ENCODE measurements at places on chromosomes 3 and 15.

- DNase-seq = peak; percentile 54
Observed at GRCh38 chr3:178231645-178232044, 304.6 kb upstream of the KCNMB2 start.

GRCh38 chr15:44101286-44101685 lies 93.8 kb downstream of the FRMD5 start:
- peak; percentile 43 for DNase-seq

- DNase-seq = peak; percentile 15
Observed at GRCh38 chr15:37682304-37682703, 252.1 kb upstream of the TMCO5A start.

GRCh38 chr3:121748680-121749275 lies 763 bp downstream of the GOLGB1 start:
- peak; percentile 36 for DNase-seq

DNA sequence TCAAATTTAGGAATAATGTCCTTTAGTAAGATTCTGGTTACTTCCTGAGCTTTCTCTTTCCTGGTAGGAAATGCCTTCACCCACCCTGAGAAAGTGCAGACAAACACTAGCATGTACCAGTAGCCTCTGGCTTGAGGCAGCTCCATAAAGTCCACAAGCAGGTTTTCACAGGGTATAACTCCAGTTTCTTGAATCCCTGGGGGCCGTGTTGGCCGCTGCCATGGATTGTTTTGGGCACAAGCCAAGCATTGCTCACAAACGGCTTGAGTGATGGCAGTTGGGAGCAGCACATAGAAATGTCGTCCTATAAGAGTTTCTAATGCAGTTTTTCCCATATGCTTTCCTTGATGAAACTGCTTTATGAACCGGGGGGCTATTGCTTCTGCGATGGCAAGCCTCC lies 164.1 kb downstream of the STXBP5L start:
- peak; percentile 66 for DNase-seq

- no peak for DNase-seq
Observed at GRCh38 chr3:113057117-113057516, 66.3 kb downstream of the GTPBP8 start.

- no peak for DNase-seq
Observed at GRCh38 chr15:89184357-89184756, 37.0 kb downstream of the RLBP1 start.

GRCh38 chr15:32767236-32767635 lies 49.4 kb downstream of the GREM1 start:
- DNase-seq = no peak

DNA sequence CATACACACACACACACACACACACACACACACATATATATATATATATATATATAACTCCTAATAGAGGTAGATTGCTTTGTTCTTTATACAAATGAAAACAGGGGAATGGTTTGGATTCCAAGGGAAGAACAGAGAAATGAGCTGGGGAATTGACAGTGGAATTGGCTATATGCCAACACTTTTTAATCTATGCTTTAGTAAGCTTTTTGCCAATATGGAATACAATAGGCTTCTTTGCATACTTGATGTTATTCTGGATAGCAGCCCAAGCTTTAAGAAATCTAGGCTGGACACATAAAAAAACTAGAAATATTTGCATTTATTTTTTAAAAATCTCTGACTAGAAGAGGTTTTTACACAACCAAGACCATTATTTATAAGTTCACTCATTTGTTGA lies 334.2 kb upstream of the MDFIC2 start:
- no peak for DNase-seq

DNA sequence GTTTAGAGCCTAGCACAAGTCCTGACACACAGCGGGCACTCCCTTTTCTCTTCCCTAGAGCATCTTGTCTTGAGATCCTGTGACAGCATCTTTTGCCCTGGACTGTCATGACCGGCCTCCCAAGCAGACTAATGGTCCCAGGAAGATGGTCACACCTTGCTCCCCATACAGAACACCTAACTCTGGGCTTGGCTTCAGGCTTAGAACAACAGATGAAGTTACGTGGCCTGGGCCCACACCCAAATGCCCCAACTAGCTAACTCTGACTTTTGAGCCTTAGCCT lies 781 bp upstream of the IP6K1 start:
- no peak for DNase-seq

DNA sequence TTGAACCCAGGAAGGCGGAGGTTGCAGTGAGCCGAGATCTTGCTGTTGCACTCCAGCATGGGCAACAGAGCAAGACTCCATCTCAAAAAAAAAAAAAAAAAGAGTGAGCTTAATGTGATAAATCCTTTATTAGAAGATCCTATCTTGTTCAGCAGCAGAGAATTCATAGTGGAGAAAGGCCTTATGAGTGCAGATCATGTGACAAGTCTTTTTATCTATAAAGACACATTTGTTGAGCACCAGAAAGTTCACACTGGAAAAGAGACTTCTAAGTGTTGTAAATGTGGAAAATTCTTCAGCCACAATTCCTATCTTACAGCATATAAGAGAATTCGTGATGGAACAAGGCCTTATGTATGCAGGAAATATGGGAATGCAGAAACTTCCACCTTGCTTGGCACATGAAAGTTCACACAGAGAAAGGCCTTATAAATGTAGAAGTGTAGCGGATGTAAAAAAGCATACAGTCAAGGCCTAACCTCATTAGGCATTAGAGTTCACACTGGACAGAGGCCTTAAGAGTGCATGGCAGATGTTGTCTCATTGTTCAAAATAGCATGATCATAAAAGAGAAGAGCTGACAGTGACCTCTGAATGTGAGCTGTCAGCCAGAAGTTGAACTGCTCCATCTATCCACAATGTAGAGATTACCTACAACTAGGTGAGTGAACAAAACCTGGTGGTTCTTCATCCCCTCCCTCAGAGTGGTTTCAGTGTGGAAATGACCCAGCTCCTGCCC lies 16.7 kb downstream of the ADAM10 start:
- no peak for DNase-seq

GRCh38 chr3:172096881-172097420 lies 57.6 kb downstream of the FNDC3B start:
- DNase-seq = peak; percentile 90

- no peak for DNase-seq
Observed at GRCh38 chr3:183350164-183350563, 78.3 kb downstream of the MCF2L2 start.

- DNase-seq = peak; percentile 90
Observed at GRCh38 chr15:51380999-51381806, 39.7 kb downstream of the GLDN start.

GRCh38 chr3:97579365-97579764 lies 185.2 kb upstream of the ARL6 start:
- no peak for DNase-seq

- DNase-seq = peak; percentile 36
Observed at GRCh38 chr15:56804938-56805337, 71.6 kb upstream of the ZNF280D start.

DNA sequence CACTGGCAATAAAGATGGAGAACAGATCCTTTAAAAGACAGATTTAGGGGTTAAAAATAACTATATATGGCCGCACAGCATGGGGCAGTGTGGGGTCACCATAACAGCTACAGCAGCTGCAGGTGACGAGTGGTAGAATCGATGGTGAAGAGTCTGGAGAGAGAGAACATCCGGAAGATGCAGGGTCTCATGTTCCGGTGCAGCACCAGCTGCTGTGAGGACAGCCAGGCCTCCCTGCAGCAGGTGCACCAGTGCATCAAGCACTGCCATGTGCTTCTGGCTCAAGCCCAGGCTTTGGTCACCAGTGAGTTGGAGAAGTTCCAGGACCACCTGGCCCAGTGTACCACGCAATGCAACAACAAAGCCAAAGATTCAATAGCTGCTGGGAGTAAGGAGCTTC lies 93.7 kb upstream of the IMPG2 start:
- DNase-seq = no peak

DNA sequence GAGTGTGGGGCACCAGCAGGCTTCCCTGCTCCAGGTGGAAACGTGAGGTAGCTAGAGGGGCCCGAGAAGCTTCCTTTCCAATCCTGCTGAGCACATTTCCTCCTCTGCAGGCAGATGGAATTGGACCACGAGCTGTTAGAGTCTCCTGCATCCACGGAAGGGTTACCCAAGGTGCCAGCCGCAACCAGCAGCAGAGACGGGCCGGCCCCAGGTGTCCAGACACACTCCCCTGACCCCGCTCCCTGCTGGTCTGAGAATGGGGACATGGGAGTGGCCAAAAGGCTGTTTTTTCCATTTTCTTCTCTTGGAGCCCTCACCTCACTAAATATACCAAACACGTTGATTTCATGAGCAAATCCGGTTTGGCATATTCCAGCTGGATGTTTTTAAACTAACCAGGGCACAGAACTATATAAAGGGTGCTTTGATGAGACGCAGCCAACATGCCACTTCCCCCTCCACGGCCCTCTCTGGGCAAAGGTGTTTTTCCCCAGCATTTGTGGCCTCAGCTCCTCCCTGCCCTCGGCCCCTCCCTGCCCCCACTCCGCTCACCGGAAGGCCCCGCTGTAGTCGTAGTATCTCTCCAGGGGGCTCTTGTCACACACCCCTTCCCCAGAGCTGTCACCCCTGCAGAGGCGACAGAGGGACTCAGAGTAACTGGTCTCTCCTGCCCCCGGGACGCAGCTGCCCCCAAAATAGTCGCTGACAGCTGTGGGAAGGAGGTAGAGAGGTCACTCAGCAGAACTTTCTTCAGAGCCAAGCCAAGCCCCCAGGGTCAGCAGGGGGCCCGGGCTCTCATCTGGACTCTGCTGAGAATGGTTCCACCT lies 7.0 kb downstream of the MELTF start:
- DNase-seq = no peak

DNA sequence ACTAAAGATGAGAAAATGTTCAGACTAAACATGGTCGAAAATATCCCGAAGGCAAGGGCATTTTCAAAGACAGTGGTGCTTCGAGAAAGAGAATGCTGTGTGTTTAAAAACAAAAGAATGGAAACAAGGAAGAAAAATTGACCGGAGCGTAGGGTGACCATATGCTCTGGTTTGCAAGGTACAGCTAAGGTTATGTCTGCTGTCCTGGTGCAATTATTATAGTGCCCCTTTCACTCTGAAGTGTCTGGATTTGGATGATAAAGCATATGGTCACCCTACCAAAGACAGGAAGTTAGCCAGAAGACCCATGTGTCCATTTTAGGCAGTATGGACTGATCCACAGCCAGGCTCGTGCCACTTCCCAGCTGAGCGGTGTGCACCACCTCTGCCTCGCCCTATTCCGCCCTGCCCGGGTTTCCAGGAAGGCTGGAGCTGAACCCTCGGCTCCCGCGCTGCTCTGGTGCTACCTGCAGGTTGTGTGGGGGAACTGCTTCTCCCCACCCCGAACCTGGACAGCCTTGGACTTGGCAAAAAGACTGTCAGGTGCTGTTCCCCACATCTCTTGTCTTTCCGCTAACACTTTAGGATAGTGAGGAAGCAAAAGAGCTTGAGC lies 25.2 kb downstream of the GOLGA6D start:
- peak; percentile 16 for DNase-seq

DNA sequence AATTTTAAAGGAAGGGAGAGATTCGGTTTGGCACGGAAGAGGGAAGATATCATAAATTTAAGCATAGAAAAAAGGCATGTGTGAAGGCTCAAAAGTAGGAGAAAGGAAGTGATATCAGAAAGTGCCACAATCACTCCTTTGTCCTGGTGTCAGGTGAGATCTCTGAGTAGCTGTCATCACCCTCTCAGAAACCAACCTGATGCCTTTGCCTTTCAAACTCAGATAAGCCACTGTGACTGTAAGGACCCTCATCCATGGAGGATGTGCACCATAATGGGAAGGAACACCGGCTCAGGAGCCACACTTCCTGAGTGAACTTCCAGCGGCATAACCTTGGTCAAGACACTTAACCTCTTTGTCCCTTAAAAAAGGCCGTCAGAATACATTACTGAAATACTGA lies 318.7 kb upstream of the SEMA6D start:
- DNase-seq = no peak

GRCh38 chr3:184004476-184004875 lies 13.2 kb downstream of the ABCC5 start:
- DNase-seq = no peak

DNA sequence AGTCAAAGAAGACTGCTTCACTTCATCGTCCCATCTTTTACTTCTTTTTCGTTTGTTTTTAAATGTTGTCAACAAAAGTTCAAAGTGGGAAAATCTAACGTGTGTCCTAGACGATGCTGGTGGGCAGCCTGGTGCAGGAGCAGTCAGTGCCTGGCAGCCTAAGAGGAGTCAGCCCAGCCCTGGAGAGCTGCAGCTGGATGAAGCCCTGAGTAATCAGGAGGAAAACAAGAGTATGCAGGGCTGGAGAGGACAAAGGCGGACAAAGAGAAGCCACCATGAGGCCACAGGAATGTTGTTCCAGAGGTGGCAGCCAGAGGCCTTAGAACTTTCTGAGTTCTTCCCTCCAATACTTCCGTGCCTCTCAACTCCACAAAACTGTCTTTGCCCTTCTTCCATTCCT lies 5.7 kb downstream of the ADAMTS17 start:
- DNase-seq = no peak

GRCh38 chr3:31573036-31573779 lies 40.5 kb downstream of the STT3B start:
- DNase-seq = no peak

GRCh38 chr3:43035801-43036365 lies 56.8 kb downstream of the GASK1A start:
- no peak for DNase-seq

DNA sequence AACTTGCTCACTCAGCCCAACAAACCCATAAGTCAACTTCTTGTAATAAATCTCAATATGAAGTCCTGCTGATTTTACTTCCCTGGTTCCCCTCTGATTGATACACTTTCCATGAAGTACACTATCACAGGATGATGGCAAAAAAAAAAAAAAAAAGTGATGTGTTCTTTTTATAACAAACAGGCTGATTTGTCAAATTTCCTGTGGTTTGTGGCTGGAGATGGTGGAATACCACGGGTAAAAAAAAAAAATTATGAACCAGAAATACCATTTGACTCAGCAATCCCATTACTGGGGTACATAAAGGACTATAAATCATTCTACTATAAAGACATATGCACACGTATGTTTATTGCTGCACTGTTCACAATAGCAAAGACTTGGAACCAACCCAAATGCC lies 10.7 kb upstream of the SERPINI2 start:
- DNase-seq = no peak

GRCh38 chr3:70517124-70517890 lies 204.9 kb upstream of the MDFIC2 start:
- DNase-seq = no peak

DNA sequence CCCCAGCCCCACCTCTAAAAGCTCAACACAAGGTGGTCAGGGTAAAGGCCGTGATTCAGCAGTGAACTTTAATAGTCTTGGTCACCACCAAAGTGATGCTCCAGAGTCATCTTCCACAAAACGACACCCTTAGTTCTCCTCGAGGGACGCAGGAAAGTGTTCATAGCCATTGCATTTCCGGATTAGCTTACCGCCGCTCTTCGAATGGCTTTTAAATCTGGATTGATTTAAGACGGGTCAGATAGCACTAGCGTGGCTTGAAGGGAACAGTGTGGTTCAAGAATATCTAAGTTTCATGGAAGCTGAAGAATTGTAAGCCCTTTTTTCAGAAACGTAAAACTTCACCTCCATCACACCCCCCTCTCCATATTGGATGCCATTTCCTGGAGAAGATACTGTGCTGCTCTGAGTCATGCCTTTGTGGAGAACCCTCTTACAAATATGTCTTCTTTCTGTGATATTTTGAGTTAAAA lies 829 bp downstream of the RNF7 start:
- peak; percentile 59 for DNase-seq
